ENCODE measurements at places on chromosomes 7 and 10.

DNA sequence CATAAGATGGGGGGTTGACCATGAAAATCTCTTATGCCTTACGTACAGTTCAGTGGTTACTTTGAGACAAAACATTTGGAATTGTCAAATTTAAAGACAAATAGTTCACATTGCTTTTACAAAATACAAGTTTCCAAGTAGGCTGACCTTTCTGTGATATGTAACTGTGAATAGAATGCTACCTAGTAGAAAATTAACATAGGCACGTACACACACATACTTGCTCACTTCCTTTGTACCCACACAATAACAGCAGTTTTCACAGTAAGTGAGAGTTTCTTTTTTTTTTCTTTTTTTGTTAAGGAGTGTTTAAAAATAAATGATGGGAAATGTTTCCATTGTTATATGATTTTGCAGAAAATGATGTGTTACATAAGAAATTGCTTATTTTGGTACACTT is 53.3 kb upstream of the SP8 start:
- H3K4me1 ChIP-seq, result no peaks in the 10 kb centered on the region
- no peak overlapping the region for H3K4me3 ChIP-seq
- no peak overlapping the region for H3K27ac ChIP-seq
- H3K36me3 ChIP-seq, result no peaks in the 10 kb centered on the region

GRCh38 chr10:113493882-113494301 is 59.0 kb upstream of the HABP2 start:
- H3K27me3 ChIP-seq, result no peaks in the 10 kb centered on the region
- peaks cover 43% of the 10 kb centered on the region for H3K4me1 ChIP-seq
- H3K4me3 ChIP-seq, result no peak overlapping the region
- no peak for DNase-seq
- H3K36me3 ChIP-seq, result no peaks in the 10 kb centered on the region
- H3K27ac ChIP-seq, result peak overlapping the region; percentile 66

- H3K27ac ChIP-seq, result no peak overlapping the region
- no peak for DNase-seq
These were observed 9.3 kb downstream of the PLAC9 start for GRCh38 chr10:80141696-80142460.

DNA sequence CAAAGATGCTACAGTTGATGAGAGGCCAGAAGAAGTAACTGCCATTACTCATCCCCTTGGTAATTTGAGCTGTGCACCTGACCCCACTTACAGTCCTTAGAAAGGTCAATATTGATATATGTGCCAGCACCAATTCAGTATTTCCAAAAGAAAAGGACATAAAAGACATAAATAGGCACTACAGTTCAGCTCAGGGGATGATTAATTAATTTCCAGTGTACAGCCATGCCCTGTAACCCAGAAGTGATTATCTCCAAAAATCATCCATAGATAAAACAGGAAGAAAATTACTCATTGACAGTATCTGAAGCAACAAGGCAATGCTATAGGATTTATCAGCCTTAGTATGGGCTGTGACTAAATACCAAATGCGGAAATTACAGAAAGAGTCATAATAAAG is 82.4 kb downstream of the PHYHIPL start:
- no peak for DNase-seq
- no peak overlapping the region for H3K27ac ChIP-seq
- no peaks in the 10 kb centered on the region for H3K36me3 ChIP-seq
- H3K27me3 ChIP-seq, result no peaks in the 10 kb centered on the region

- no peaks in the 10 kb centered on the region for H3K27me3 ChIP-seq
- H3K4me3 ChIP-seq, result no peak overlapping the region
- no peak overlapping the region for H3K27ac ChIP-seq
- no peak for DNase-seq
These were observed 11.3 kb downstream of the TFR2 start for GRCh38 chr7:100630066-100630465.

- H3K4me3 ChIP-seq, result no peak overlapping the region
- H3K27ac ChIP-seq, result no peak overlapping the region
- H3K27me3 ChIP-seq, result no peaks in the 10 kb centered on the region
- no peaks in the 10 kb centered on the region for H3K4me1 ChIP-seq
- DNase-seq, result no peak
- no peaks in the 10 kb centered on the region for H3K36me3 ChIP-seq
These were observed 53.9 kb downstream of the MYL10 start for GRCh38 chr7:101575168-101575567.

DNA sequence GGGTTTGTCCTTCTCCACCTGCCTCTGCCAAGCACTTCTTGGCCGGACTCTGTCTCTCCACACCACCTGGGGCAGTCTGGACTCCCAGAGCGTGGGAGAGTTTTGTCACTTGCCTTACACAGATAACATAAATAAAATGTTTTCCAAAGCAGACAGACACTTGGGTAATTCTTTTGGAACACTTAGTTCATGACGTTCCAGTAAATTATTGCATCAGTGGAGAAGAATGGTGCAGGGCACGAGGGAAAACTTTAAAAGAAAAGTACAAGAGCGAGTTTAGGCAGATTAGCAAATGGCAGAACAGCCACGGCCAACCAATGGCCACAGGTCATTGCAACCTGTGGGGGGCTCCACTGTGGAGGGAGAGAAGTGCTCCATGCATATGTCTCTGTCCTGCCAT is 170.6 kb upstream of the GRB10 start:
- no peak overlapping the region for H3K4me3 ChIP-seq
- H3K36me3 ChIP-seq, result no peaks in the 10 kb centered on the region
- no peak overlapping the region for H3K27ac ChIP-seq
- no peaks in the 10 kb centered on the region for H3K27me3 ChIP-seq

DNA sequence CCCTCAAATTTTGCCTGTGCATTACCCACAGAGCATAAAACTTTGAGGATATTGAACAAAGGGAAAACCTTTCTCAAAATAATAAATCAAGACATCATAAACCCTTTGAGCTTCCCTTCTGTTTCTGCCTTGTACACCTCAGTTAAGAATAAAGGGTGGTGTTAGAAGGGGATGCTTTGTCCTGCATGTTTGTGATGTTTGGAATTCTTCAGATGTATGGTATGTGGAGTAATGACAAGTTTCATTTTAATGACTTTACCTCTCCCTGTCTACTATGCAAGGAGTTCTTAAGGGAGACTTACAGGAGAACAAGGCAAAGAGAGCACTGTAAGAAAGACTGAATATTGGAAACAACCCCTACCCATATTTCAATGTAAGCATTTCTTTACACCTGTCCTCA is 99.2 kb downstream of the HECW1 start:
- no peak overlapping the region for H3K27ac ChIP-seq
- no peak for DNase-seq
- no peaks in the 10 kb centered on the region for H3K4me1 ChIP-seq
- H3K36me3 ChIP-seq, result no peaks in the 10 kb centered on the region
- H3K4me3 ChIP-seq, result no peak overlapping the region

DNA sequence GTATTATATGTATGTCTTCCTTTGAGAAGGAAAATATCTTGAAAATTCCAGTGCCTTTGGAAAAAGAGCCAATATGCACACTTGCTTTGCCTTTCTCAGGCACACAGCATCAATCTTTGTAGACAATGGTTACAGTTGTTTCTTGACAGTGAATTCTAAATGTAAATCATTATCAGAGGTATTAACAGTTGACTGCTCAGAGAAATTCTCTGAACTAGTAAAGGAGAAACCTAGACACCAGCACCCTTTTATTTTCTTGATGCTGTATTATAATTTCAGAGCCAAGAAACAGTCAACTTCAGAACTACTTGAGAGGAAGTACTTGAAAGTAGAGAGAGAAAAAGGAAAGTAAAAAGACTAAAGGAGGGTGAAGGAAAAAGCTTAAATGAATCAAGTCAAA is 185.8 kb upstream of the SMIM30 start:
- no peaks in the 10 kb centered on the region for H3K36me3 ChIP-seq
- no peaks in the 10 kb centered on the region for H3K27me3 ChIP-seq
- H3K27ac ChIP-seq, result no peak overlapping the region
